ENCODE measurements at places on chromosomes 2 and 18.

DNA sequence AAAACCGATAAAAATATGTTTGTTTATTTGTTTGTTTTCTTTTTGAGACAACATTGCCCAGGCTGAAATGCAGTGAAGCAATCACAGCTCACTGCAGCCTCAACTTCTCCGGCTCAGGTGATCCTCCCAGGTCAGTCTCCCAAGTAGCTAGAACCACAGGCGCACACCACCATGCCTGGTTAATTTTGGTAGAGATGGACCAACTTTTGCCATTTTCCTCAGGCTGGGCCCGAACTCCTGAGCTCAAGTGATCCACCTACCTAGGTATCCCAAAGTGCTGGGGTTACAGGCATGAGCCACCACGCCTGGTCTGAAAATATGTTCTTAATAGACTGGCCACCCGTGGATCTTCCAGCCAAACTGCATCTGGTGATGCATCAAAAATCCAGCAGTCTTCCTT, 1482.7 kb upstream of the NXPH2 start:
- peak; percentile 37 for DNase-seq

GRCh38 chr2:158756976-158757375, 38.1 kb upstream of the DAPL1 start:
- DNase-seq = no peak

DNA sequence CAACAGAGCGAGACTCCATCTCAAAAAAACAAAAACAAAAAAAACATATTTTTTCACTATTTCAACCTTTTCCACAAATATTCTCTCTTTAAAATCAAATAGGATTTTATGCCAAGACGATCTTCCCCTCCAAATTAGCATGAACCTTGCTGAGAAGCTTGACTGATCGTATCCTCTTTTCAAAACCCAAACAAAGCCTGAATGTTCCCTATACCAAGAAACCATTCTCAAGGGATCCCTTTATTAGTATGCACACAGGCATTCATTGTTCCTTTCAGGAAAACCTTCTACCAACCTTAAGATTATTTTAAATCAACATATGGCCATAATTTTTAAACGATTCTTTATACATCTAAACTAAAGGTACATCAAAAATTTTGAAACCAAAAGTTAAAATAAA, 6.3 kb downstream of the SPIRE1 start:
- DNase-seq = no peak

DNA sequence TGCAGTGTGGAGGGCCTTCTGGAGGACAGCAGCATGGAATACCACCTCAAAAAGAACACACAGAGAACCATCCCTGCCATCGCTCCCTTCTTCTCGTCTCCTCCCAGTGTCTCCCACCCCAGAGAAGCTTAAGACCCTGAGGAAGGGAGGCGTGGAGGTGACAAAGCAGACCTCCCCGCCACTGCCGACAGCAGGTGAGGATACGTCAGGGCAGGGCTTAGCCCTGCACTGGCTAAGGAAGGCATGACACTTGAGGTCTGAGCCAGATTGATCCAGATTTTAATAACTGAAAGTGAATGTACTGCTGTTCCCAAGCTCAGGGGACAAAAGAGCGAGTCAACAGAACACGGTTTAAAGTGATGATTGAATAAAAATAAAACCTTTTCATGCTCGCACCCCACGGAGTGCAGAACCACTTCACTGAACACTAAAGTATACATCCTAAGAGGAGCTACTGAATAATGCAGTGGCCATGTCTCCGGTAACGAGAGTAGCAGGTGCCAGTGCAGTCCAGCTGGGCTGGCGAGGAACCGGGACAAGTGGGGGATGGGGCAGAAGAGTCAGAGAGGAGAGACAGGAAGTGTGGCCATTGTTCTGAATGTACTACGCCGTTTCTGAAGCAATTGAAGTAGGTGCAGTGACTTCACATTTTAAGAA, 391.0 kb downstream of the CDH2 start:
- DNase-seq = no peak

GRCh38 chr2:75475049-75475448, 85.7 kb downstream of the EVA1A start:
- DNase-seq = no peak

GRCh38 chr2:19799881-19800780, 101.7 kb downstream of the TTC32 start:
- DNase-seq = peak; percentile 73

DNA sequence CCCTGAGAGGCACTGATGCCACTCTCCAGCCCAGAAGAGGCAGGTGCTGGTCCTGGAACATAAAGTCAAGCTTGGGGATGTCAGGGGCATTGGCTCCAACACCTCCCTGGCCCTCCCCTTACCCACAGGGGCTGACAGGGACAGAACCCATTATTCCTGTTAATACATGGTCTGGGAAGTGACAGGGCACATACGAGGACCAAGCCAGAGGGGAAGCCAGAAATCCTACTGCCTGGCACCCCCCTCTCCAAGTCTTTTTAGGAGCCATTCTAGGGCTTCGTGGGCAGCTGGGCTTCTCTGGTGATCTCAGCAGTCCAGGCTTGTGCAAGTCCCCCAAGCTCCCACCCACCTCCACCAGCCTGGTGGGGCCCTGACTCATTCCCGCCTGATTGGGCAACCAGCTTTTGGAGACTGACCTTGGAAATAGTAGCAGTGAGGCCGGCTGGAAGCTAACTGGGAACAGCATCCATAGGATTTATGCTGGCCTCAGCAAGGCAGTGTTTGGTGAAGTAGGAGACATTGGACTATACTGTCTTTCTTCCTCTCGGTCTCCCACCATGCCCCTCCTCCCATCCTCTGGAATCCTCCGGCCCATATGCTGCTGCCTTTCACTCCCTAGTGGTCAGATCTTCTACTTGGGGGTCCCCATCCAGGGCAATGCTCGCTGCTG, 86.4 kb upstream of the HK2 start:
- no peak for DNase-seq

- DNase-seq = no peak
Observed at GRCh38 chr18:58615140-58616132, 13.5 kb downstream of the ALPK2 start.

DNA sequence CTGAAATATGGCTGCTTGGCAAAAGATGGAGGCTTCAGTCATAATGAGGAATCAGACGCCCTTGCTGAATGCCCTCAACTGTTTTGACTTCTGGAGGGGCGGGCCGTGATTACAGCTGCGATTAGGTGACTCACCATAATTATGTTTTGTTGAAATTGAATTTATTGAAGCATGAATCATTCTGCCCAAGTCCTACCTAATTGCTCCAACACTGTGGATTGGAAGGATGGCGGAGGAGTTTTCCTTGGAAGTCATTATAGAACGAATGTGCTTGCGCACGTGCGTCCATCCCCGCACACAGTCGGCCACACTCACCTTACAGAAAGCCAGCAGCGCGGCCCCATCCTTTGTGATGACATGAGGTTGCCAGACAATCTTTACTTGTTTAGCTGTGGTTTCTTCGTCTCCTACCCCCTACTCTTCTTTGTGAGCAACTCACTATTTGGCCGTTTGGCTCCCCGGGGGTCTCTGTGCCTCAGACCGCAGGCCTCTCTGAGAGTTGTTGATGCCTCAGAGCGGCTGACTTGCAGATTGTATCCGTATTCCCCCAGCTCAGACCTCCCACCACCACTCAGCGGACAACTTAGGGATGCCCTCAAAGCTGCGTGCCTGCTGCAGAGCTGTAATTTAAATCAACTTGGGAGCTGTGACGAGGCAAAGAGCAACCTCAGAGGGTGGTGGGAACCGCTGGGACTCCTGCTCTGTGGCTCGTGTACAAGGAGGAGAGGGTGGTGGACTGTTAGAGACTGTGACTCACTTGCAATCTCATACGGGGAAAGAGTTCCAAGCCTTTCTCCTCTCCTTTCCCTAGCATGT, 513.4 kb downstream of the TNS1 start:
- peak; percentile 61 for DNase-seq

DNA sequence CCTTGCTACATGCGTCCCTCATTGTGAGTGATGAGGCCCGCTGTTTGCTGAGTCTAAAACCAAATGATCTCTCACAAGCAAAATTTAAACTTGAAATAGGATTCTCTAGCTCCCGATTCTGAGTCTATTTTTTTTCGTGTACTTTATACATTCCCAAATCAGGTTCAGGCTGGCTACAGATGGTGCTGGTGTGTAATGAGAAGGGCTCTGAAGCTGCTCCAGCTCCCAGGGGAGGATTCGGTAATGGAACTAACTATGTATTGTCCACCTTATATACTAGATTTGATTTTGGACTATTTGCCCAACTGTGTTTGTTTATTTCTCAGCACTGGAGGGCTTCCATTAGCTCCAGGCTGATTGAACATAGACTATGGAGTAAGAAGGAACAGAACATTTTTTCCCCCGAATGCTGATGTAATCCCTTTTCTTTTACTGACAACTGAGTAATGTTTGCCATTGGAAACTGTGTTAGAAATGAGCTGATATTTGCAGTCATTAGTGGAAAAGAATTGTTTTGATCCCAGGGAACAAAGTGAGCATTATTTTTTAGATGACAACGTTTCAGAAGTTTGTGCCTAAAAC, 274.0 kb upstream of the FIGN start:
- DNase-seq = no peak

- no peak for DNase-seq
Observed at GRCh38 chr18:46386788-46387187, 270.2 kb downstream of the LOXHD1 start.

DNA sequence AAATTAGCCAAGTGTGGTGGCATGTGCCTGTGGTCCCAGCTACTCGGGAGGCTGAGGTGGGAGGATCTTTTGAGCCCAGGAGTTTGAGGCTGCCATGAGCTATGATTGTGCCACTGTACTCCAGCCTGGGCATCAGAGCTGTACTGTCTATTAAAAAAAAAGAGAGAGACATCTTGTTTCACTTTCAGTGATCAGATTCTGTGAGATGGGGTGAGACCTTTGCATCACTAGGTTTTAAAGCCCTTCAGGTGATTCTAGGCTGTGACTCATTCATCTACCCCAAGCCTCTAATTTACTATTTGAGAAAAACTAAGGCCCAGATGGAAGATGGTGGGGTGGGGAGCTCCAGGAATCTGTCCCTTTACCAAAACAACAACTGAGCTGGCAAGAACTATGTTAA, 7.1 kb downstream of the C2orf92 start:
- DNase-seq = no peak

GRCh38 chr2:80078290-80079036, 226.1 kb downstream of the LRRTM1 start:
- DNase-seq = no peak

GRCh38 chr18:24982831-24983230, 369.1 kb downstream of the ZNF521 start:
- DNase-seq = no peak

DNA sequence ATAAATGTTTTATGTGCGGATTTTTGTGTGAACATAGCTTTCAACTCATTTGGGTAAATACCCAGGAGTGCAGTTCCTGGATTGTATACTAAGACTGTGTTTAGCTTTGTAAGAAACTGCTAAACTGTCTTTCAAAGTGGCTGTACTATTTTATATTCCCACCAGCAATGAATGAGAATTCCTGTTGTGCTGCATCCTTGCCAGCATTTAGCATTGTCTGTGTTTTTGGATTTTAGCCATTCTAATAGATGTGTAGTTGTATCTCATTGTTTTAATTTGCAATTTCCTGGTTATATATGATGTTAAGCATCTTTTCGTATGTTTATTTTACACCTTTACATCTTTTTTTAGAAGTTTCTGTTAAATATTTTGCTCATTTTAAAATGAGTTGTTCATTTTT, 24.2 kb downstream of the VRK2 start:
- DNase-seq = no peak

DNA sequence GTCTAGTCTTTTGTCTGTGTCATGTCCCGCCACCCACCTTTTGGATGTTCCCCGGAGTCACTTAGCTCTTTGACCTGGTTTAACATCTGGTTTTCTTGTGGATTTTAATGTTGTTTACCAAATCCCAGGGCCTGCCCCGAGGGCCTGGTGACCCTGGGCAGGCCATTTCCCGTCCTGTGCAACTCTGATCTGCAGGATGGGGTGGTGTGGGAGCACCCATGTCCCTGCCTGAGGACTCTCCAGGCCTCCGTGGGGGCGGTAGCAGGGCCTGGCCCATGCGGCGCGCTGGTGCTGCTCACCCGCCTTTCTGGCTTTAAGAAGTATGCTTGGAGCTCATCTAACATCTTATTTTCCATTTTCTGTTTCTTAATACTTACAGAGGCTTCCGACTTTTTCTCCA, 10.7 kb downstream of the RAMP1 start:
- no peak for DNase-seq
